ENCODE measurements at places on chromosomes 2 and 18.

DNA sequence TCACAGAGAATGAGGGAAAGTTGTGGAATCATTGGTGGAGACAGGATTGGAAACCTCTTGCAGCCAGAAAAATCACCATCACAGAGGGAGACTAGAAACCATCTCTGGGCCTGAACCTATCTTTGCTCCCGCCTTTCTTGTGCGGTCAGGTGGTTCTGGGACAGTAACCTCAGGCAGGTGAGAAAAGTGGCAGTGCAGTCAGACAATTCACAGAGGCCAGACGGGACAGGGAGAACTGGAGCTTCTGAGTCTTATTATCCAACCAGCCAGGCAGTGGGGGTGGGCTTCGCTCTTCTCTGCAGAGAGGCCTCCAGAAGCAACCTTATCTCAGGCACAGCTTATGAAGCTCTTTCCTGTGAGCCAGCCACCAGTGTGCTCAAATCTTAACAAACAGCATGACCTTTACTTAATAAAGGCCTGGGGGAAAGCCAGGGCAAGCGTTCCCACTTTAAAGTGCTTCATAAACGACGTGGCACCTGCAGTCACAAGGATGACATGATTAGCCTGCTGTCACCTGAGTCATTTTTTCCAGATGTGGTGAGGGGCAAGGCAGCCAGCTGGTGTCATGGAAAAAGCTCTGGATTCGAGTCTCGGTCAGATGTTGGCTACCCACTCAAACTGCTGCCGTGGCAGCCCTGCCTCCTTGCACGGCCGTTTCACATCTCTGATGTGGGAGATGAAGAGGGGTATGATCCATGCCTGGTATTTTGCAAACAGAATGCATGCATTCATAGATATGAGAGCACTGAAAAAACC is 109.7 kb downstream of the B3GNT2 start:
- DNase-seq = no peak

DNA sequence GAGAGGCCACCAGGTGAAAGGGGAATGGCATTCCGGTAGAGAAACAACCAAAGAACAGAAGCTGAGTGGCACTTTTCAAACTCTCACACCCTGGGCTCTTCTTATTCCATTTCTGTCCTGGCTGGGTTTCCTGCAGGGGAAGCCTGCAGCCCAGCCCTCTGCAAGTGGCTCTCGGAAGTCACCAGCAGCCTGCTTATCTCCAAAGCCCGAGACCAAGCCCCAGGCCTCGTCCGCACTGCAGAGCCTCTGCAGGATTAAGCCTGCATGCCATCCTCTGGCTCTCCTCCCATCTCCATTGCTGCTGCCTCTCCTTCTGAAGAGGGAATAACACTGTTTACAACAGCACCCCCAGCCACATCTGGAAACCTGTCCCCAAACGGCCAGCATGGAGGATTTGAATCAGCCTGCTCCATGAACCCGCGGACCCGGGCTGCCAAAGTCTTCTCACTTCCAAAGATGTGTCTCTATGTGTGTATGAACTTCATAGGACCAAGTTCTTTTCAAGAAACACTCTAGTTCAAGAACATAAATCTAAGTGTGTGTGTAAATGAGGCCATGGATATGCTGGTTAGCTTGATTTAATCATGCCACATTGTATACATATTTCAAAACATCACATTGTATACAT is 54.2 kb downstream of the DIPK1C start:
- DNase-seq = no peak

- DNase-seq = no peak
Measured at GRCh38 chr2:216974321-216975302, 114.7 kb upstream of the TNP1 start.

DNA sequence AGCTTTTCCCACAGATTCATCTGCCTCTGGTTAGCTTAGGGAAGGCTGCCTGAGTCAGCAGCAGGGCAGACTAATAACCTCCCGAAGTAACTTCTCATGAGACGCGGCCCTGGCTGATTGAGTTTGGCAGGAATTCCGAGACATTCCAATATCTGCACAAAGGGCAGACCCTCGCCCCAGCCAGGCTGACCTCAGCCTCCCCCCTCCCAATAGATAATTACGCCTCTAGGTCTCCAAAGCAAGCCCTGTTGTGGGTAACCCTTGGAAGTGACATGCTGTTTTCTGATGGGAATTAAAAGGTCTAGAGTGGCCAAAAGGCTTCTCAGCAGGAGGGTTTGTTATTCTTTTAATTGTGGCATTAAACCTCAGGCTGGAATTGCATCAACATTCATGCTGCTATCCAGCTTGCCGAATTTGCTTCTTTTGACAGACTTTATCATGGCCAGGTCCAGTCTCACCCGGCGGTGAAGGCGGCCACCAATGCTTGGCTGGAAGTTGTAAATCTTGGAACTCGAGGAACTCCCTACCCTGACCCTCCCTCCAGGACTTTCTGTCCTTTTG is 98.0 kb upstream of the SLC14A2 start:
- no peak for DNase-seq

GRCh38 chr2:73334620-73335019 is 41.3 kb upstream of the EGR4 start:
- no peak for DNase-seq

GRCh38 chr2:6353669-6354068 is 512.0 kb downstream of the CMPK2 start:
- DNase-seq = no peak

DNA sequence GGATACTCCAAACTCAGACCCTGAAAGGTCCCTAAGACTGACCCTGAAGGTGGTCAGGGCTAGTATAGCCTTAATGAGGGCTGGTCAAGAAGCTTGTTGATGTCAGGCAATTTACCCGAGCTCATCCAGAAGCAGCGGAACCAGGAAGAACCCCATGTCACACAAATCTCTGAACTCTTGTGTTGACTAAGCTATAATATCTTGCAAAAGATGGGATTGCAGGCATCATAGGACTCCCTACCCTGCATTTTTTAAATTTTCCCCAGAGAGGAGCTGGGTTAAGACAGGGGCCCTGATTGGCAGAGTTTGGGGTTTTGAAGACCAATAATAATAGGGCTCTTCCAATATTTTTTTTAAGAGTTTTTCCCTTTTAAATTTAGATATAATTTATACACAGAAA is 2.0 kb upstream of the PLEKHB2 start:
- no peak for DNase-seq

GRCh38 chr18:47036298-47036874 is 965 bp upstream of the ELOA2 start:
- no peak for DNase-seq

GRCh38 chr2:227703280-227703732 is 14.5 kb downstream of the SLC19A3 start:
- DNase-seq = no peak

All from effector memory CD4-positive, alpha-beta T cell (primary cell).